ENCODE measurements at places on chromosomes 4 and X.

DNA sequence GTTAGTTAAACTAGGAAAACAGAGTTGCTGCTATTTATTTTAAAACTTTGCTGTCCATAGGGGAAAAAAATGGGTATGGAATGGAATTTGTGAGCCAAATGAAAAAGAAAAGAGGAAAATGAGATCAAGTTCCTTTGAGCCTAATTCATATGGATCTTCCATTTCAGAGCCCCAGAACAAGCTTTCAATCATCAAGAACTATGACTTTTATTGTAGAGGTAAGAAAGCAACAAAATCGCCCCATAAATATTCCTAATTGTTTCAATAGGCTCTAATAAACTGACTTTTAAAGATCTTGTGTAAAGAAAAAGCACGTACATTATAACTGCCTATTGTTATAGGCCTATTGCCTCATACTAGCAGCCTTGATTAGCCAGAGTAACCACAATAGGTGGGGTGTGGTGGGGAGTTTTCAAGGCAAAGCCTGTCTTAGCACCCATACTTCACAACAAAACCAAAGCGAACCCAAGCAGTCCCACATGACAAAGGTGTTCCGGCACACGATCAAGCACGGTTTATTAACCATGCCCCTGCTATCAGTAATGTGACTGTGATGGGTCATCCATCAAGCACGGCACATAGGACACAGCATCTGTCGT lies 44.4 kb downstream of the RBM47 start:
- DNase-seq, result no peak

GRCh38 chr4:32589853-32590252 lies 1869.7 kb downstream of the PCDH7 start:
- DNase-seq, result no peak

GRCh38 chr4:14247767-14248166 lies 620.2 kb upstream of the BOD1L1 start:
- peak; percentile 69 for DNase-seq

GRCh38 chr4:65670331-65671031 lies at the start of gene EPHA5:
Gene EPHA5, minus strand, starts transcription at chr4:65670489. Its CDS starts 747 bp downstream, at chr4:65669742.
- peak; percentile 97 for DNase-seq

GRCh38 chrX:107826238-107827029 lies 768 bp downstream of the MID2 start:
- peak; percentile 16 for DNase-seq

DNA sequence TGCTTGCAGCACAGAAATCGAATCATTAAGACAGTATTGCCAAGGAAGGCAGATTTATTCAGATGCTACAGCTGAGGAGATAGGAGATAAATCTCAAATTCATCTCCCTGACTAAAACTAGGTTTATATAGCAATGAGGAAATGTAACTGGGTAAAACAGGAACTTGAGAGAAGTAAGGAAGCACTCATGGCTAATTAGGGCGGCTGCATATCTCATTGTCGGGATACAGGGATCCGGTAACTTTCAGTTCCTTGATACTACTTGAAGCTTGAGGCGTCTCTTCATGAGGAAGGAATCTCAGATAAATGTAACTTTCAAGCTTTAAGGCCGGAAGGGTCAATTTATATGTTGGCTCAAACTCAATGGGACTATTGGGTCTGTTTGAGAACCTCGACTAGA lies 129.2 kb upstream of the WDR1 start:
- no peak for DNase-seq

DNA sequence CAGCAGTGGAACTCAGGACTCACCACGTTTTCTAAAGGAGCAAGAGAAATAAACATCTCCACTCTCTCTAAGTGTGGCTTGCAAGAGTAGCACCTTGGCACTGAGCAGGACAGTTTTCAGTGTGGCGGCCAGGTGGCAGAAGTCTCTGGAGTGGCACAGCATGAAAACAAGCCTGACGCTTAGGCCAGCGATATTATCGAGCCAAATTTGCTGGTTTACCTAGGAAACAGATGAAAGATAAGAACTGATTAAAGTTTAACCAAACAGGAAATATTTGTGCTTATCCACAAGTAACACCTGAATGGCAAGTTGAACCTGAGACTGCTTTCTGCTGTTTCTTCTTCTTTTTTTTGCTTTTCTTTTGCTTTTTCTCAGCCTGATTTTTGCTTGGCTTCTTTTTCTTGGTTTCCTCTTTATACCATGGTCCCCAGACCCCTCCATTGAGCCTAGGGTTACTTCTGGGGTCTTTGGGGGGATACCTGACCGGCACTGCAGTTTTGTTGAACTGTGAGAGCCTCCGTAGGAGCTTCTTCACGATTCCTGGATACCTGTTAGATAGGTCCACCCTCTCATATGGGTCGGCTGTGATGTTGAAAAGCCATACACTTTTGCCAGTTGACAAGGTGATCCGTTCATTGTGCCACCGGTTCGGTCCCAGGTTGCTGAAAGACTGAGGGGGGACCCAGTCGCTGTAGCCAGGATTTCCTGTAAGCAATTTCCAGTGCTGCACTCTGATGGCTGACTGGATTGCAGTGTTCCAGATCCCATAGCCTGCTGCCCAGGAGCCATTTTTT lies 77.3 kb downstream of the ARSJ start:
- no peak for DNase-seq

DNA sequence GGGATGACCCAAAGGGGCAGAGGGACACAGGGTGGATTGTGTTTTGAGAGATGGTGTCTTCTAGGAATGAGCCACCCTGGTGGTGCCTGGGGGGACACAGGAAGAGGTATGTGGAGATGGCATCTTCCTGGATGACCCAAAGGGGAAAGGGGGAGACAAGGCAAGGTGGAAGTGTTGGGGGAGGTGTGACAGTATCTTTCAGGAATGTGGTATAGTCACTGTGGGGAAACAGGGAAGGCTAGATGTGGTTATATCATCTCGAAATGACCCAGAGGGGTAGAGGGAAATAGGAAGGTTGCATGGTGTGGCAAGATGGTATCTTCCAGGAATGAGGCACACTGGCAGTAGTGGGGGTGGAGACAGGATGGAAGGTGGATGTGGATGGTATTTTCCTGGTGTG lies 62.9 kb downstream of the MAOA start:
- DNase-seq, result no peak

DNA sequence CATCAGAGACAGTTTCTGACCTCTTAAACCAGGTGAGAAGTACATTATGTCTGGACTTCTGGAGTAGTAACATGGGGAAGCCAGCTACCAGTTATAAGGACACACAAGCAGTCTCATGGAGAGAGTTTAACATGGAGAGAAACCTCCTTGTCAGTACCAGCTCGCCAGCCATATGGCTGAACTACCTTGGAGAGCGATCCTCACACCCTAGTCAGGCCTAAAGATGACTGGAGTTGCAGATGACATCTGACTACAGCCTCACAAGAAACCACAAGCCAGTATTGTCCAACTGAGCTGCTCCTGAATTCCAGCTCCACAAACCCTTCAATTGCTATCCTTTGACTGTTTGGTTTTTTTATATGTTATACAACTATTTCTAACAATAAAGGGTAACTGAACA lies 49.8 kb downstream of the PDHA2 start:
- no peak for DNase-seq

GRCh38 chrX:10244915-10245622 lies 88.3 kb downstream of the CLCN4 start:
- DNase-seq, result no peak

DNA sequence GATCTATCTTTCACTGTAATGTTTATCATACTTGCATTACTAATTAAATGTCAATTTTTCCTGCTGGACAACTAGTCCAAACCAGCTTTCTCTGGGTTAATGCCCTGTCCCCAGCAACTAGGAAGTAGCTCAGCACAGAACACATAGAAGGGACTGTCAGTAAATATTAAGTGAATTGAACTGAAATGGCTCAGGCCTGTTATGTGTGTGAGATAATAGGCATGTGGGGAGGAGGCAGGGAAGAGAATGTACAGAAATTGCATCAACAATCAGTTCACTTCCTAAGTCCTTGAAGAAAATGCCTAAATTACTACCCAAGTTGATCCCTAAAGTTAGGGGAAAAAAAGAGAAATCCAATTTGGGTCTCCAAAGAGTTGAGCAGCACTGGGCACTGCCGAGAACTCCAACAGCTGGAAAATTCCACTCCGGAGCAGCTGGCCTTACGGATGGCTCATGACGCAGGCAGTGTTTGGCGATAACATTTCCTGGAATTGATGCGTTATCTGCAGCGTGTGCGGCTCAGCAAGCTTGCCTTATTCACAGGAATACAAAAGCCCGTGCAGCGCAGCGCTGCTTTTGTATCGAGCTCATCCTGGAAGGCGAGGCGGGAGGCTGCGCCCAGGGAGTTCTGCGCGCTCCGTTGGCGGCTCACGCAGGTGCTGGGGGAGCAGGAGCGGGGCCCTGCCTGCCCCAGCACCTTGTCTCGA lies 297.3 kb upstream of the LCORL start:
- DNase-seq, result peak; percentile 31

- no peak for DNase-seq
Observed at GRCh38 chr4:39390603-39391002, 16.1 kb upstream of the KLB start.

DNA sequence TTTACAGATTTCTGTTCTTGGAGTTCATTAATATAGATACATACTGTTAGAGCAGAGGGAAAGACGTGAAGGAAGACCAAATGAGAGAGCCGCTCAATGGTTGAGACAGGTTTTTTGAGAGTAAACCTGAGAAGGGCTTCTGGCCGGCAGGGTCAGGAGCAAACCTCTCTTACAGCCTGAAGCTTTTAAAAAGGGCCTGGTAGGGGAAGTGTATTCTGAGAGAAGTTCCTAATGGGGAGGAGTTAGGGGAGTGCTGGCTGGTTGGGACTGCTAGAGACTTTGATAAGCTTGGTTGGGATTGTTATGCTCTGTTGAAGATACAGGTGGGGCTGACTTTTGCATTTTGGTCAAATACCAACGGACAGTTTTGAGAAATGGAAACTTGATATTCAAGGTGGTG lies 186.8 kb upstream of the PABPC4L start:
- DNase-seq, result no peak

- no peak for DNase-seq
Observed at GRCh38 chr4:132062611-132063239, 1086.4 kb upstream of the PCDH10 start.

- DNase-seq, result no peak
Observed at GRCh38 chr4:94961420-94961819, 203.7 kb downstream of the BMPR1B start.

- DNase-seq, result no peak
Observed at GRCh38 chrX:34332334-34332733, 200.2 kb upstream of the FAM47A start.

- no peak for DNase-seq
Observed at GRCh38 chr4:36211084-36211483, 33.2 kb downstream of the ARAP2 start.

GRCh38 chr4:106149911-106150310 lies 166.1 kb downstream of the TBCK start:
- DNase-seq, result no peak

- peak; percentile 69 for DNase-seq
Observed at GRCh38 chr4:112348488-112349158, 51.5 kb downstream of the ALPK1 start.

DNA sequence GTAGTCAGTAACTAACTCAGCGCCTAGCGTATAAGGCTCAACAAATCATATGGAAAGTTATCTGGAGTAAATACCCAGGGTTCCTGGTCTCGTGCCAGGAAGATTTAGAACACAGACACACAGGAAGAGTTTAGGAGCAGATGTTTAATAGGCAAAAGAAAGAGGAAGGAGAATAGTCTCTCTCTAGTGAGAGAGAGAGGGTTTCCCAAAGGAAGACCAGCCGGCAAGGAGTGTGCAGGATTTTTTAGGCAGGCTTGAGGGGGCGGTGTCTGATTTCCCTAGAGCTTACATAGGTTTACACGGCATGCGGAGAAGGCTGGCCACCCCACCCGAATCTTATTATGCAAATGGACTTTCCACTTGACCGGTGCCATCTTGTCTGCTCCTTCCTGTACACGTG lies 284.0 kb upstream of the FRG1 start:
- DNase-seq, result no peak

GRCh38 chr4:23332313-23332712 lies 557.5 kb downstream of the PPARGC1A start:
- DNase-seq, result no peak

GRCh38 chrX:65196758-65197360 lies 220.6 kb upstream of the ZC4H2 start:
- DNase-seq, result no peak

DNA sequence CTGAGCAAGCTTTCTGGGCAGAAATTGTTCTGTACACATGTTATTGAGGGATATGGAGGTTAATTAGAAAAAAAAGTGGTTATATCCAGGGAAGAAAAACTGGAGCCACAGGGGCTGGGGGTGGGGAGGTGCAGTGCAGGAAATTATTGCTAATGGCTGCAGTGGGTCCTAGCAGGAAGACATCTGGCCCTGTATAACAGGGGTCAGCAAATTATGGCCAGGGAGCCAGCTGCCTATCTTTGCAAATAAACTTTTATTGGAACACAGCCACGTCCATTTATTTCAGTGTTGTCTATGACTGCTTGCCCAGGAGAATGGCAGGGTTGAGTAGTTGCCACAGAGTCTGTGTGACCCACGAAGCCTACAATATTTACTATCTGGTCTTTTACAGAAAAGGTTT lies 23.4 kb upstream of the PRPS2 start:
- DNase-seq, result no peak

- no peak for DNase-seq
Observed at GRCh38 chrX:20060961-20061748, 55.6 kb downstream of the MAP7D2 start.

DNA sequence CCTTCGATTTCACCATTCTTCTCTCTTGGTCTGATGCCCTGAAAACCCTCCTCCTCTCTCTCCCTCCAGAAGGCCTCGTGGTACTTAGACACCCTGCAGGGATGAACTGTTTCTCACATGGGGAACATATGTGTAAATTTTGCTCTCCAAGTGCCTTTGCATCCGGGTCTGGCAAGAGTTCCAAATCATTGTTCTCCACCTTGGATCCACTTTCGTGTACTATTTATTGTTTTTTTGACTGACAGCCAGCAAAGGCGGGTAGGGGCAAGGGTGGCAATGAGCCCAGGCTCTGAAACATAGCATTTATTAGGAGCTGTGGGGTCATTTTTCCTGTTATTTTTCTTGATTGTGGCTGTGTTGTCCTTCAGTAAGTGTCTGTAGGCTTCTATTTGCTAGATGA lies 81.7 kb downstream of the RTL5 start:
- no peak for DNase-seq

DNA sequence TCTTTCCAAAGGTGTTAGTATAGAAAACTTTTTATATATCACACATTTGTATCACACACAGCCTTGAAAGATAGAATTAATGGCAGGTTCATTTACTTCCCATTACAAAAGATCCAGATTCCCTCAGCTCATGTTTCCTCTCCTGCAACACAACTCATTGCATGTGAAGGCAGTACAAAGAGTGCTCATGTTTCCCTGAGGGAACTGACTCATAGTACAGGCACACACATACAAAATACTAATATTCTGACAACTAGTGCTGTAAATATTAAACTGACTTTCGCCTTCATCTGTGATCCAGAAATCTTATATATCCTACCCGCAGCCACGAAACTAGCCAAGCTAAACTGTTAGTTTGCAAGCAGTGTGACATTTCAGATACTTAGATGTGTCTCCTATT lies 819.8 kb upstream of the PCDH7 start:
- DNase-seq, result no peak

- DNase-seq, result no peak
Observed at GRCh38 chrX:18654875-18655836, 16.8 kb downstream of the RS1 start.

GRCh38 chrX:50629774-50630173 lies 159.1 kb upstream of the DGKK start:
- DNase-seq, result no peak
